ENCODE measurements at places on chromosomes 2 and 18.

DNA sequence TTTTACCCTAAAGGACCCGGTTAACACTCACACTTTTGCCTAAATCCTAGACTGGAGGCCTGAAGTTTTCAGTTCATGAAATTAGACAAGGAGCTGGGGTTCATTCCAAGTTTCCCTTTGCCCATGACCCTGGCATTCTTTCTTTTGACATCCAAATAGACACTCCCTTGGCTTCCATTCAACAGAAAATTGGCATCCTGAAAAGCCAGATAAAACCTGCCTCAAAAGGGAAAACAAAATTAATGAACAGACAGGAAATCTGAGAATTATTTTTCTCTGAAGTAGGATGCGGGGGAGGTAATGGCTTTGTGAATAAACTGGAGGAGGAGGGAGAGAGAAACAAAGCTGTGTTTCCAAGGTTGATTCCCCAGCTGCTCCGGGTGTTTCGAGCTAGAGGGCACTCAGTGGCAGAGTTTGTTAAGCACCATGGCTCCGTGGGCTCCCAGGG lies 41.0 kb downstream of the SPP2 start:
- no peak for DNase-seq

DNA sequence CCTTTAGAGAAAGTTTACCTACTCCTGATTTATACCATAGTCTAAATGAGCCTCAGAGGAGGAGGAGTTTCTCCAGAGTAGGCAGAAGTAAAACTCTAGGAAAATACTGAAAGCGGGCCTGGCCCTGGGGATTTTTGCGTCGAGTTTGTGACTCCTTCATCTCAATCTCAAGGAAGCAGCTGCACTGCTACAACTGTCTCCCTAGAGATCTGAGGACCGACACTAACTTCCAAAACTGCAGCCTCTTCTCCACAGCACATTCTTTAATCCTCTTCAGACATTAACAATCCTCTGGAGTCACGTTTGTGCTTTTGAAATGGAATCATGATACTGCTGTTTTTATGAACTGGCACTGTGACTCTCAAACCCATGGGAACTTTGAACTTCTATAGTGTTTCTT lies 281.4 kb downstream of the KCNS3 start:
- no peak for DNase-seq

DNA sequence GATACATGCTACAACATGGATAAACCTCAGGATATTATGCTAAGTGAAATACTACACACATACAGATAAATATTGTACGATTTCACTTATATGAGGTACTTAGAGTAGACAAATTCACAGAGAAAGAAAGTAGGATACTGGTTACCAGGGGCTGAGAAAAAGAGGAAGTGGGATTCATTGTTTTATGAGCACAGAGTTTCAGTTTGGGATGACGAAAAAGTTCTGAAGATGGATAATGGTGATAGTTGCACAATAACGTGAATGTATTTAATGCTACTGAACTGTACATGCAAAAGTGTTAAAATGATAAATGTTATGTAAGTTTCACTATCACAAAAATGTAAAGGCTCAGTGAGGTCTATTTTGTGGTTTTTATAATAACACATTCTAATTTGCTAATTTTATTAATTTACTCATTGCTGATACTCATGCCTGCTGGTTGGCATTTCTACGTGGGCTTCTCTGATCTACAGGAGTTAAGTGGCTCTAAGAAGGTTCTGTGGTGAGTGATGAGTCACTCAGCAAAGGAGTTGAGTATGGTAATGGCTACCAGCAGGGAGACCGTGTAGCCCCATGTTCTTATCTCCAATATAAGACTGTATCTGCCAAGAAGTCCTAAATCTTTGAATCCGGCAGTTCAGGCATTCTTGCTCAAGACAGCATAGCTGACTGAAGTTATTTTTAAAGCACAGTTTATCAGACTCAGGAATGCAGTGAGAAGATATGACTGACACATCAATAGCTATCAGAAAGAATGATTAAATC lies 41.1 kb downstream of the UPP2 start:
- DNase-seq = no peak

- DNase-seq = no peak
Measured at GRCh38 chr2:178188466-178188865, 5.8 kb upstream of the OSBPL6 start.

- no peak for DNase-seq
Measured at GRCh38 chr2:210442878-210443277, 33.7 kb downstream of the LANCL1 start.

DNA sequence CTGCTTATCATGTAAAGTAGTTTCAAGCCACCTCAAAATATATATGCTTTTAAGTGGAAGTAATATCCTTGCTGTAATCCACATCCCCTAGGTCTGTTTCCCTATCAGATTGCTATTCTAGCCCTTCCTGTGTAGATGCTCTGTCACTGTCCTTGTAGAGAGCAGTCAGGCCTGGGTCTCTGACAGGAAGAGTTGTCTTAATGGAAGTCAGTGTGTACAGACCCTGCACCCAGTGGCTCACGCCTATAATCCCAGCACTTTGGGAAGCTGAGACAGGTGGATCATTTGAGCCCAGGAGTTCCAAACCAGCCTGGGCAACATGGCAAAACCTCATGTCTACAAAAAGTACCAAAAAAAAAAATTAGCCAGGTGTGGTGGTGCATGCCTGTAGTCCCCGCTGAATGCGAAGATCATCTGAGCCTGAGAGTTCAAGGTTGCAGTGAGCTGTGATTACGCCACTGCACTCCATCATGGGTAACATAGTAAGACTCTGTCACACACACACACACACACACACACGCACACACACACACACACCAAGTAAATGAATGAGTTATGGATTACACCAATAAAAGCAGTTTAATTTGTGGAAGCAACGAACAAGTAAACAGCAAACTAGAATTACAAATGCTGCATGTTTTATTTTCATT lies 70.2 kb upstream of the DSC1 start:
- DNase-seq = no peak

DNA sequence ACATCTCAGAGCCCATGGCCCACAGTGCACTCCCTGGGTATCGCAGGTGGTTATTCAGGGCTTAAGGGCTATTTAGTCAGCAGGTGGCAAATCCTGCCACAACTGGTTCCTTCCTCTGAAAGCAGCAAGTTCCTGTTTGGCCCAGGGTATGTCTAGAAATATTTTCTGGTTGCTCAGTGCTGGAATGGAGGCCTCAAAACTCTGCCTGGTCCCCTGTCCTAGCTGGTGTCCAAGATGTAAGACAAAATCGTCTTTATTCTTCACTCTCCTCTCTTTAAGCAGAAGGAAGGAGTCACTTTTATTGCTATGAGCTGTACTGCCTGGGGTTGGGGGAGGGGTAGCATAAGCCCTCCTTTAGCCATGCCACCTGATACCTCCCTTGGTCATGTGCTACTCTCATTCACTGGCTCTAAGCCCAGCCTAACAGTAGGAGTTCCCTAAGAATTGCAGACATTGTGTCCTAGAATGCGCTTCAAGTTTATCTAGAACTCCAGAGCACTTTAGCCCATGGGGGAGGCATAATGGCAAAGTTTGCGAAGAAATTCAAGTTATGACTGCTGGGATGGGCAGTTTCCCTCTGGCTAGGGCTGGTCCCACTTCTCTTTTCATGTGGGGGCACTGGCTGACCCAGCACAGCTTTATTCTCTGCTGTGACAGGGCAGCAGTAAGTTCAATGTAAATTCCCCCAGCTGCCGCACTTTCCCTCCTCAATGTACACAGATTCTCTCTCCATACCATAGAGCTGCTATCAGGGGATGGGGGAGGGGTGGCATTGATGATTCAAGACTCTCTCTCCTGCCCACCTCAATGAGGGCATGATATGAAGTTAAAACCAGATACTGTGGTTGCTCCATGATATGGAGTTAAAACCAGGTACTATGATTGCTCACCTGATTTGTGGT lies 27.1 kb upstream of the CWC22 start:
- no peak for DNase-seq

DNA sequence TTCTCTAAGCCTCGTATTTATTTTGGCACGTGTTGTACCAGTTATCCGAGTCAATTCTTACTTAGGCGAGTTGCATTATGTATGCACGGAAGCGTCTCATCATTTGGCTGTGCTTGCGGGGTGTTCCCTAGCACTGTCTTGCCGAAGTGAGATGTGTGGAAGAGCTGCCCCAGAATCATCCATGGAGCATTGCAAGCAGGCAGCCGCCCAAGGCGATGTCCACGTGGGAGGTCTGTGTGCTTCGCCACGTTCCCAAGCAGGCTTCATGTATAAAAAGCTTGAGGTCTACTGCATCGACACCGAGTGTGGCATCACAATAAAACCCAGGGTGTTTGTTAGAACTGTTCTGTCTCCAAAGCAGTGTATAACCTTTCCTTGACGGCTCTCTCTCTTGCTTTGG lies 849.9 kb downstream of the DCDC2C start:
- no peak for DNase-seq

- DNase-seq = no peak
Measured at GRCh38 chr2:126857502-126857901, 41.2 kb upstream of the TEX51 start.

- DNase-seq = no peak
Measured at GRCh38 chr2:241310917-241311566, 4.4 kb downstream of the HDLBP start.

DNA sequence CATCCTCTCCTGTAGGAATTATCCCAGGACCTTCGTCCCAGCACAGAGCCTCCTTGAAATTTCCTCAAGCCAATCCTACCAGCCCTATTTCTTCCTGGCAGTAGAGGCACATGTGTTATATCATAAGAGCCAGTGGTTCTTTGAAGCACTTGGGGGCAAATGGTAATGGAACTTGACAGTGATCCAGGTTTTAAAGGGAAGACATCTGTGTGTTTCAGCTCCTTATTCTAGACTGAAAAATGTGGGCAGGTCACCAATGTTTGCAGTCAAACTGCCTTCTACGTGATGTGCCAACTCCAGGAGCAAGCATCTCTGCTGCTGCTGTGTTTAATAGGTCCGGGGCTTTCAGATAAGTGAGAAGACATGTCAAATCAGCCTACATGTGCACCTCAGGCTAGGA lies 157.1 kb downstream of the GALNT14 start:
- no peak for DNase-seq

DNA sequence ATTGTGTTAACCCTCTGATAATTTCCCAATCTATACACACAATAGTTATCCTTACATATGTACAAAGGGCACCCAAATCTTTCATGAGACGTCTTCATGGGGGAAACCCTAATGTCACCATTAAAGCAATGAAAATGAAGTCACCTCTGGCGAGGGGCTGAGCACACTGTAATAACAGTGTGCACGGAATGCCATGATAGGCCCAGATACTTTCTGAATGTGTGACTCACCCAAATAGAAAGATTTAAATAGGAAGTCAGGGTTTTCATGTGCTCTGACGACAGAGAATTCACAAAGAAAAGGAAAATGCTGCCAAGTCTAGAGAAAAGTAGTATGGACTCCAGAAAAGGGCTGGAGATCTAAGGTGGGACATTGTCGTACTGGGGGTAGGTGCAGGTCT lies 128.3 kb downstream of the SATB2 start:
- DNase-seq = no peak

GRCh38 chr2:149090706-149091105 lies 52.2 kb downstream of the LYPD6B start:
- DNase-seq = no peak

- no peak for DNase-seq
Measured at GRCh38 chr2:186820303-186820702, 28.7 kb downstream of the ZSWIM2 start.

DNA sequence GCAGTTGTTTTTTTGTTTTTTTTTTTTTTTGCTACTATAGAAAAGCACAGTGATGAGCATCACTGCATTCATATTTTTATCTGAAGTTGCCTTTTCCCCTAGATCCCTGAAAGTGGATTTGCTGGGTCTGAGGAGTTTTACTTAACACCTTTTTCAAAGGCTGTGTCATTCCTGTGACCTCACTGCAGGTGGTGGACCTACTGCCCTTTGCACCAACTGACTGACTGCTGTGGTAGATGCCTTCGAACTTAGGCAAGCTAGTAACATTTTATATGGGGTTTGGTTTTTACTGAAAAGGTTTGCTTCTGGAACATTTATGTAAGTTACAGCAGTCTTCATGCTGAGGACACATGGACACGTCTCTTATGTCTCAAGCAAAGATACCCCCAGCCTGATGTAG lies 36.2 kb downstream of the SPTBN1 start:
- DNase-seq = no peak

DNA sequence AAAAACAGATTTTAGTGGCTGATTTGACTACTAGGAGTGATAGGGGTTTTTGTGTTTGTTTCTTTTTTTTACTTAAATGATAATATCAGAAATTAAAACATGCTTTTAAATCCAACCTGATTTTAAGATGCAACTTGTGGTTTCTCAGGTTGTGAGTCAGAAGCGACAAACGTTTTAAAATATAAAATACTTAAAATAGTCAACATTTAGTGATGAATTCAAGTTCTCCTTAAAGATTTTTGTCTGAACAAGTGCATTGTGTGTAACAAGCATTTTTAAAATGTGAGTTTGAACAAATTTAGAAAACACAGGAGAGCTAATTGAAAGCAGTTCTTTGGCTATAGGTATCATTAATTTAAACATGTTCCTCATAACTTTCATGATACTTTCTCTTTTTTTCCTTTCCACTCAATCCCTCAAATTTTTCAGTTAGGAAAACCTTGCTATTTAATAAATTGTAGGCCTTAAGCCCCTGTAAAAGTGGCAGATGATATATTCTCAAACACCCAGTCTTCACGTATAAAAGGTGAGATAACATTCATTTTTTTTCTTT lies 3.6 kb downstream of the TBR1 start:
- no peak for DNase-seq

GRCh38 chr2:180716186-180717180 lies 263.9 kb upstream of the UBE2E3 start:
- no peak for DNase-seq

- no peak for DNase-seq
Measured at GRCh38 chr2:57885742-57886141, 160.9 kb upstream of the VRK2 start.
